COR-L47 (cell line): ENCODE measurements at places on chromosomes 4 and X.

- no peak for DNase-seq
Measured at GRCh38 chr4:112422644-112423043, 93.3 kb downstream of the NEUROG2 start.

- no peak for DNase-seq
Measured at GRCh38 chr4:78343682-78344081, 207.9 kb upstream of the ANXA3 start.

- DNase-seq: no peak
Measured at GRCh38 chrX:119826399-119826959, 26.3 kb downstream of the UPF3B start.

DNA sequence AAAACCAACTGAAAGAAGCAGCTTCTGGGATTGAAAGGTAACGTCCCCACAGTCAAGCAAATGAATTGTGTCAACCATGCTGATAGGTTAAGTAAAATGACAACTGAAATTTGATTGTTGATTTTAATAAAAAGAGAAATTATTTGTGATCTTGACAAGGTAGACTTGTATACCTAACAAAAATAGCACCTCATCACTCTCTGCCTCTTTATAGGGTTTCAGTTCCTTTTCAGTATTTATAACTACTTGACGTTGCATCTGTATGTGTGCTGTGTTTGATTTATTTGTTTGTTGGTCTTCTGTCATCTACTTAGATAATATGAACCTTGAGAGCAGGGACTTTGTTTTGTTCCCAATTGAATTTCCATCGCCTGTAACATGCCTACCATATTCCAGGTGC is 7.9 kb upstream of the PPP3CA start:
- no peak for DNase-seq

DNA sequence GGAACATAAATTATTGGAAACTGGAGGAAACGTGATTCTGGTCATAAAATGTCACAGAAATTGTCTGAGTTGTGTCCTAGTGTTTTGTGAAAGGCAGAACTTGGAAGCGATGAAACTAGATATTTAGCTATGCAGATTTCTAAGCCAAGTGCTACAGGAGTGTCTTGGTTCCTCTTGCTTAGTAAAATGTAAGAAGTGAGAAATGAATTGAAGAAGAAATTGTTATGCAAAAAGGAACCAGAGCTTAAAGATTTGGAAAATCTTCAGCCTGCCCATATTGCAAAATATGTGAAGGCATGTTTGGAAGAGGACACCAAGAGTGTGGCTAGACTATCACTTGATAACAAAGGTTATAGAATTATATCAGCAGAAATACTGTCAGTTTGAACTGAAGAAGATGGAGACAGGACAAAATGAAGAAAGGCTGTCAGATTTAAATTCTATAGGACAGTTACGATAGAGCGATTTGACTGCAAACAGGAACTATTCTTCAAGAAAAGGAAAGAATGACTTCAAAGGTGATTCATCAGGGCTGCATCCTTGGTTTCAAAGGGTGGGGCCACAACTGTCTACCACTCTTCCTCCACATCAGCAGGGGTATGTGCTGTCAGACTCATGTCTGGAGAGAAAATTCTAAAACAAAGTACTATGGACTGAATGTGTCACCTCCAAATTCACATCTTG is 9.4 kb upstream of the CDS1 start:
- no peak for DNase-seq

- DNase-seq: no peak
Measured at GRCh38 chrX:10157032-10157341, 212 bp downstream of the CLCN4 start.

GRCh38 chr4:154004016-154004415 is 215.1 kb upstream of the SFRP2 start:
- no peak for DNase-seq

- peak; percentile 15 for DNase-seq
Measured at GRCh38 chrX:106917830-106918500, 2.2 kb upstream of the CLDN2 start.

- no peak for DNase-seq
Measured at GRCh38 chr4:89803915-89804314, 33.0 kb downstream of the SNCA start.

GRCh38 chrX:35699642-35700041 is 98.5 kb upstream of the MAGEB16 start:
- DNase-seq: no peak

GRCh38 chr4:123412700-123413512 is 16.3 kb downstream of the SPRY1 start:
- no peak for DNase-seq

- DNase-seq: no peak
Measured at GRCh38 chr4:3307891-3308575, 15.2 kb downstream of the RGS12 start.

GRCh38 chr4:37464373-37465128 is 220.0 kb downstream of the NWD2 start:
- DNase-seq: no peak

DNA sequence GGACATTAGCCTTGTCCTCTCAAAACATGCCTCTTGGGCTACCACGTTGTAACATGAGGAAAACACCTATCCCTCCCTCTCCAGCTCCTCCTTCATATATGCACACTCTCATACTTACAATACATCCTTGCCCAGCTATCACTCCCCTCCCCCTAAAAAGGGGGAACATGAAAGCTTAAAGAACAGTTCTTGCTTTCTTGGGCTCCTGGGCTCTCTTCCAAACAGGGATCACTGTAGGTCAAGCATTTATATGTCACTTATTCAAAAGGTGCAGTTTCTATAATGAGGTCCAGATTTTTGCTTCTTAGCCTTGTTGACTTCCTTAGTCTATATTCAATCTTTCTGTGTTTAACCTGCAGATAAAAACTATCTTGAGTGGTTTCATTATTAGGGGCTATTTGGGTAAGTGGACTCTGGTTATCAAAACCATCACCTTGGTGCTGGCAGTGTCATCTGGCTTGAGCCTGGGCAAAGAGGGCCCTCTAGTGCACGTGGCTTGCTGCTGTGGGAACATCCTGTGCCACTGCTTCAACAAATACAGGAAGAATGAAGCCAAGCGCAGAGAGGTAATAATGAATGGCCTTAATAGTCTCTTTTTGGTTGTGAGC is 119.4 kb downstream of the AKAP4 start:
- DNase-seq: peak; percentile 25

DNA sequence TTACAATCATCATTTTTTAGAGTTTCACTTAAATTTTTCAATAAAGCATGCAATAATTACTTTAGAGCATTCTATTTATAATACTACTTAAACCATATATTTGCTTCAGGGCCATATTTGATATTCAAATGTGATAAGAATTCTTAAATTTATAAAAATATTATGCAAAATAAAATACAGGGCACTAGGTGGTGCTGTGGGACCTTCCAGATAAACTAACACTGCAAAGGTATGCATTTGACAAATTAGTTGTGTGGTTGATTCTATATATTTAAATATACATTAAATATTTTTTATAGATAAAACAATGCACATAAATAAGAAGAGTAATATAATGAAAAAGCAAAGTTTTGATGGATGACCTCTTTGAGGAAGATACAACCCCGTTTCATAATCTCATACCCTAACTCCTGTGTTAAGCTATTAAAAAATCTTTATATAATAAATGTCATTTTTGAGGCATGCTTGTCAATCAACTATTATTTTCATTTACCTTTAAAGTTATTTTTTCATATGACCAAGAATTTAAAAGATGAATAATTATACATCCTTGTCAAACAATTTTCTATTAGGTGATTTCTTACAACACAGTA is 128.4 kb downstream of the REELD1 start:
- peak; percentile 15 for DNase-seq

DNA sequence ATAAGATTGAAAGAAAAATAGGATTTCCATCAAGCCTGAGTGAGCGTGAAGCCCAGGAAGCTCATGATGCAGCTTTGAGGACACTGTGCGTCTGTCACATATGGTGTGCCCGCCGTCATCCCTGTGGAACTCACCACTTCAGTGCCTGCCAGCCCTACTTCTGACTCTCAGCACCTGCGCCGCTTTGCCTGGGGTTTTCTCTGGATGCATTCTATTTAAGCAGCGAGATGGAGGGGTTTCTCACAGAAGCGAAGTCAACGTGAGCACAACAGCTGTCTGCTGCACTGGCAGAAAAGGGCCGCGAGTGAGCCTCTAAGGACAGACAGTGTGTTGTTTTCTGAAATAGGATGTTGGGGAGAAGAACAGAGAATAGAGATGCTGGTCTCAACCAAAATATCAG is 6.2 kb upstream of the TMEM128 start:
- no peak for DNase-seq

- DNase-seq: no peak
Measured at GRCh38 chr4:172125443-172125842, 312.2 kb downstream of the GALNTL6 start.

DNA sequence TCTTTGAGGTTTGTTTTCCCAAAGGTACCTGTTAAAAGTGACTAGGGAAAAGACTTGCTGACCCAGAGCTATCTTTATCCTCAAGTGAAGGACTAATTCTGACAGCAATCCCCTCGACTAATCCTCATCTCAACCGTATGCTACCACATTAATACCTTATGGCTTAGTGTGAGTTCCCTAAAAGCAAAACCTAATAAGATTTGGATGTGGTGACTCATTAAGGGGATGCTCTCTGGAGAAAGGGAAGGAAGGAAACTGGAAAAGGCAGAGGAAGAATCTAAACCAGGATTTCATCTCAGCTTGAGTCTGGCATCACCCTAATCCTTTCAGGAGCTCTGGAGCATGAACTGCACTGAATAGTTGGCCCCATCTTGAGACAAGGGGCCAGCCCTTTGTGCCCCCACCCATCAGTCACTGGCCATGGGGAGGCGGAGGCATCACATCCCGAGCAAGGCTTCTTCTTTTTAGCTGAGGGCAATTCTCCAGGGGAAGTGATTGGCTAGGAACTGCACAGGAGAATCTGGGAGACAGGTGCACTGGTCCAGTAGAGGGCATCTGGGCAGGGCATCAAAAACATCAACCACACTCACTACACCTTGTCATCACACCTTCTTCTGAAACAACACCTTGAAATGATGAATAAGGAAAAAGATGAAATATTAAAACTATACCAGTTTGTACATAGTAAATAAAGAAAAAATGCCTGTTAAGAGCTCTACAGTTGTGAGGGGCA is 6.9 kb upstream of the BBS7 start:
- DNase-seq: no peak

GRCh38 chr4:146510942-146511341 is 10.8 kb downstream of the SLC10A7 start:
- DNase-seq: no peak

DNA sequence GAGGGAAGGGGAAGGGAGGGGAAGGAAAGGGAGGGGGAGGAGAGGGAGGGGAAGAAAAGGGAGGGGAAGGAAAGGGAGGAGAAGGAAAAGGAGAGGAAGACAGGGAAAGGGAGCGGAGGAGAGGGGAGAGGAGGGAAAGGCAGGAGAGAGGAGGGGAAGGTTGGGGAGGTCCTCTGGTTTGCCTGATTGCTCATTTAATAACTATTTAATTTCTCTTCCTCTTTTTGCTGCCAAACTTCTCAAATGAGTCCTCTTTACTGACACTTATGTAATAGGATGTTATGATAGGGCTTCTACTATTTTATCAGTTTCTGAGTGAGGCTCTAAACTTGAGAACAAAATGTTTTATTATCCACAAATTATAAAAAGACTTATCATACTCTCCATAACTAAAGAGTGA is 35.4 kb upstream of the PPA2 start:
- DNase-seq: no peak

DNA sequence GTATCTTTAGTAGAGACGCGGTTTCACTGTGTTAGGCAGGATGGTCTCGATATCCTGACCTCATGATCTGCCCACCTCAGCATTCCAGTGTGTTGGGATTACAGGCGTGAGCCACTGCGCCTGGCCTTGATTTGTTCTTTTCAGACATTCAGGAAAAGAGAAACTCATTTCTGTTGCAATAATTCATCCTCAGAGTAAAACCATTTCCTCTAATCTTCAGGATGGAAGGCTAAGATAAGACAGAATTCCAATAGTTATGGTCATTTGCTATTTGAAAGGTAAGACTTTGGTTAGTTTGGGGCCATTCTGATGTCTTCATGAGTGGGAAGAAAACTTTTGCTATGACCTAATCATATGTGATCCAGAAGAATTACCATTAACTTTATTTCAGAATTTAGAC is 83.0 kb downstream of the LRP2BP start:
- DNase-seq: no peak

- peak; percentile 30 for DNase-seq
Measured at GRCh38 chrX:38175139-38175538, 45.5 kb downstream of the SRPX start.

DNA sequence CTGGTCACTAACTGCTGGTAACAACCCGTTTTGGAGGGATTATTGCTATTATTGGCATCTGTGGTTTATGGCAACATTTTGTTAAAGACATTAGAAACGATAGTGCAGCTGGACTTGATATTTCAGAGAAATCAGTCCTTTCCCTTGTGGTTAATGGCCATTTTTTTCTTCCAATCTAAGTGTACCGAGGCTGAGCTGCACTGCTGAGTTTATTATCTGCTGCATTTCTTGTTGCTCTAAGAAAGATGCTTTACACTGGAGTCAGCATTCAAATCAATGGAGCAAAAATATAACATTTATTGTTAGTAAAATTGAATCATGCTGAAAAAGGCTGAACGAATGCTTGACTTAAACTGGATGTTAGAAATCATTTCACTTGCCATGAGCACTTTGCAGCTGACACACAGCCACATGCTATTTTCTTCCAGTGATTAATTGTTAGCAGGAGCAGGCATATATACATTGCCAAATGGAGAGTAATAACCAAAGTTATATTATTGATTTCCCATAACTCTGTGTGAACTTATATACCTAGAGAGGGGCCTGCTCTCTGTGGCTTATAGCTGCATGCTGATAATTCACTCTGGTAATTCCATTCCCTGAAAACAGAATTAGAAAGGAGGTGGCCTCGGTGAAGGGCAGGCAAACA is 66.5 kb upstream of the TTC29 start:
- no peak for DNase-seq

- DNase-seq: no peak
Measured at GRCh38 chrX:135931644-135932487, 38.4 kb downstream of the SAGE1 start.

DNA sequence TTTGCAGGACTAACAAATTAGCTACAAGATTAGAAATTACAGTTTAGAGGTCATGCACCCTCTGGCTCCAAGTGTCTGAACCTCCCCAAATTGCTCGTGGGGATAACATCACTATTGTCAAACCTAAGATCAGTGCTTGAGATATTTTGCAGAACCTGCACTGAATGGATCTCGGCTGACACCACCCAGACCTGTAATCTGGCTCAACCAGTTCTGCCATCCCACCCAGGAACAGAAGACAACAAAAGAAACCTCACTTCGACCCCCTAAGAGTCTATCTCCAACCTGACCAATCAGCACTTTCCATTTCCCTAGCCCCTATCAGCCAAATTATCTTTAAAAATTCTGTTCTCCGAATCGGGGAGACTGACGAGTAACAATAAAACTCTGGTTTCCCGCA is 318.7 kb downstream of the NAP1L3 start:
- no peak for DNase-seq

GRCh38 chr4:52933738-52934137 is 71.6 kb downstream of the RASL11B start:
- DNase-seq: no peak

- no peak for DNase-seq
Measured at GRCh38 chr4:141435446-141436225, 200.7 kb upstream of the IL15 start.
